ENCODE measurements at places on chromosomes 12 and 14. TPM values are rescaled to one million over a fixed set of nuclear protein-coding genes. Genes with fewer than 3 reads are reported as not detected.

The CCDC177 gene
- not detected for polyA plus RNA-seq

The SLC24A4 gene
- 0.13 TPM for polyA plus RNA-seq

The MMAB gene
- polyA plus RNA-seq = 36.8 TPM

The BEGAIN gene
- polyA plus RNA-seq = 3.7 TPM

The KRT1 gene
- not detected for polyA plus RNA-seq

The UNC79 gene
- polyA plus RNA-seq = 0.01 TPM

The ADGRD1 gene
- 0.36 TPM for polyA plus RNA-seq

The RIMBP2 gene
- polyA plus RNA-seq = not detected

The OR4N2 gene
- polyA plus RNA-seq = not detected

The PMEL gene
- polyA plus RNA-seq = 1.0 TPM

The DTX3 gene
- polyA plus RNA-seq = 18.1 TPM

The MOK gene
- 25.1 TPM for polyA plus RNA-seq

The RABGGTA gene
- 21.9 TPM for polyA plus RNA-seq

The ITGA7 gene
- polyA plus RNA-seq = 1.9 TPM

The PLBD1 gene
- polyA plus RNA-seq = 6.0 TPM

The PDE3A gene
- polyA plus RNA-seq = 7.6 TPM

The CCDC196 gene
- not detected for polyA plus RNA-seq

The PAH gene
- polyA plus RNA-seq = not detected

The CREBL2 gene
- 24.3 TPM for polyA plus RNA-seq

The TMPRSS12 gene
- not detected for polyA plus RNA-seq

The KRT2 gene
- 0.08 TPM for polyA plus RNA-seq

The MDM2 gene
- 48.2 TPM for polyA plus RNA-seq

The SLC25A47 gene
- polyA plus RNA-seq = not detected

The PLXNC1 gene
- polyA plus RNA-seq = 0.12 TPM

The SYCP3 gene
- 0.22 TPM for polyA plus RNA-seq
